ENCODE measurements at places on chromosomes 1 and 21. TPM values are rescaled to one million over a fixed set of nuclear protein-coding genes. Genes with fewer than 3 reads are reported as not detected.

DNA sequence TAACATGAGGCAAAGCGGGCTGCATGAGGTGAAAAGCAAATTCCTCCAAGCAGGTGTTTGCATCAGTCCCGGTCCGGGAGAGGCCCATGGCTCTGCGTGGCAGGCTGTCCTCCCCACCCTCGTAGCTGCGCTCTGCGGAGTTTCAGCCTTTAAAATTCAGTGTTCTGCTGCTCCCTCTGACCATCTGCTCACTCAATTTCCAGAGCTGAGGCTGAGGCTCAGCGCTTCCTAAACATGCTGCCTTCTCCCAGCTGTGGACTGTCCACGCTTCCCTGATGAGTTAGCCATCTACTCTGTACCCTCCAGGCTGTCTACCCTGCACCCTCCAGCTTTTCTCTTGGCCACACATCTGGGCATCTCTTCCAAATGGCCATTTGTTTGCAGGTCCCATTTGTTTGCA lies 87.7 kb downstream of the KCNJ6 start:
- no peak overlapping the region for H3K4me3 ChIP-seq
- DNase-seq = no peak
- peaks cover 12% of the 10 kb centered on the region for H3K27me3 ChIP-seq
- H3K36me3 ChIP-seq = peaks cover under 1% of the 10 kb centered on the region
- no peak overlapping the region for H3K27ac ChIP-seq
- no peaks in the 10 kb centered on the region for H3K4me1 ChIP-seq

GRCh38 chr1:180935326-180936109 lies 22.8 kb downstream of the KIAA1614 start:
- no peaks in the 10 kb centered on the region for H3K27me3 ChIP-seq
- DNase-seq = no peak
- H3K27ac ChIP-seq = no peak overlapping the region
- H3K4me1 ChIP-seq = peaks cover 5% of the 10 kb centered on the region

DNA sequence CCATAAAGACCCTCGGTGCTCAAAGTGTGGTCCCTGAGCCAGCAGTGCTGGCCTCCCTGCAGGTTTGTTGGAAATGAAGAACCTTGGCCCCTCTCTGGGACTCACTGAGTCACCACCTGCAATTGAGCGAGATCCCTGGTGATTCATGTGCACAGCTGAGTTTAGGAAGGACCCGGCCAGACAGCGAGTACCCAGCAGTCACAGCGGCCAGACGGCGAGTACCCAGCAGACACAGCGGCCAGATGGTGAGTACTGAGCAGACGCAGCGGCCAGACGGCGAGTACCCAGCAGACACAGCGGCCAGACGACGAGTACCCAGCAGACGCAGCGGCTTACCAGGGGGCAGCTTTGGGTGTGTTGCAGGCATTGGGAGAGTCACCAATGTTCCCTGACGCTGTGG lies 123.8 kb downstream of the PRDM16 start:
- H3K27me3 ChIP-seq = no peaks in the 10 kb centered on the region
- no peaks in the 10 kb centered on the region for H3K36me3 ChIP-seq
- no peak overlapping the region for H3K27ac ChIP-seq
- no peak overlapping the region for H3K4me3 ChIP-seq
- no peak for DNase-seq

The IRF6 gene
- total RNA-seq = 2.3 TPM

DNA sequence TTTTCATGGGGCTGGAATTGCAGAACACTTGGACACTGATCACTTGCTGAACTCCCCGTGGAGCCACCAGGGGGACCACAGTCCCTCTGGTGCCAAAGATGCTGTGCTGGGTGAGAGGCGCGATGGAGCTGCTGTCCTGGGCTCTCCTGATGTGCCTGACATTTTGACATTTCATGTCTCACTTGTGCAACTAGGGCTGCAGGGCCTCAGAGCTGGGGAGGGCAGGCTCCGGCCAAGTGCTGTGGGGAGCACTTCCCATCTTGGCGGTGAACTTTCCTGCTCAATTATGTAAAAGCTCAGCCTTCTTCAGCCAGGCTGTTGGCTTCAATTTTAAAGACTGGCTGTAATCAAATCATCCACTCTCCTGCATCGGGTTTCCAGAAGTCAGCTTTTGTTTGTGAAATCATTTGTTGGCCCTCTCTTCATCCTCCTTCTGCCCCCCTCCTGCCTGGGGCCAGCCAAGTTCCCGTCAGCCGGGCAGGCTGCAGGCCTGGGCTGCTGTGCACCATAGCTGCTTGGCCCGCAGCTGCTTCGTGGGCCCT lies 36.8 kb downstream of the KCNAB2 start:
- H3K27me3 ChIP-seq = no peaks in the 10 kb centered on the region
- peaks cover 5% of the 10 kb centered on the region for H3K36me3 ChIP-seq
- no peak overlapping the region for H3K27ac ChIP-seq
- no peak overlapping the region for H3K4me3 ChIP-seq
- no peaks in the 10 kb centered on the region for H3K4me1 ChIP-seq

The BGLAP gene
- 7.4 TPM for total RNA-seq

The ZNF683 gene
- total RNA-seq = 0.25 TPM

DNA sequence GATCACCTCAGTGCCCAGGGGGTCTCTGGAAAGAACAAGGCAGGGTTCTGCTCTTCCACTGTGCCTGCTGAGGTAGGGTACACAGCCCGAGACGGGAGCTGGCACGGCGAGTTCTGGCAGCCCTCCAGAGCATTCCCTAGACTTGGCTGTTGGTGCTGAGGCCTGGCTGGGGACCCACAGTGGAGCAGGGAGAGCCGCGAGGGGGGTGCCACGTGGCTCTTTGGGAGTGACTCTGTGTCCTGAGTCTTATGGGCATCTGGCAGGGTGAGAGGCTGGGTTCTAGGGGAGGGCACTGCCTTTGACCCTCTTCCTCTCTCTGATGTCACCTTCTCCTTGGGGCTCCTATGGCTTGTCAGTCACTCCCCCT lies 336.4 kb downstream of the CAMTA1 start:
- H3K27me3 ChIP-seq = peaks cover 4% of the 10 kb centered on the region
- no peak overlapping the region for H3K27ac ChIP-seq
- no peak for DNase-seq
- no peaks in the 10 kb centered on the region for H3K4me1 ChIP-seq
- no peaks in the 10 kb centered on the region for H3K36me3 ChIP-seq

GRCh38 chr1:91836331-91837040 lies 49.5 kb downstream of the TGFBR3 start:
- DNase-seq = no peak
- H3K4me3 ChIP-seq = no peak overlapping the region
- H3K27ac ChIP-seq = no peak overlapping the region
- H3K4me1 ChIP-seq = peaks cover under 1% of the 10 kb centered on the region
- H3K36me3 ChIP-seq = no peaks in the 10 kb centered on the region
- no peaks in the 10 kb centered on the region for H3K27me3 ChIP-seq

The OR2W3 gene
- total RNA-seq = not detected

DNA sequence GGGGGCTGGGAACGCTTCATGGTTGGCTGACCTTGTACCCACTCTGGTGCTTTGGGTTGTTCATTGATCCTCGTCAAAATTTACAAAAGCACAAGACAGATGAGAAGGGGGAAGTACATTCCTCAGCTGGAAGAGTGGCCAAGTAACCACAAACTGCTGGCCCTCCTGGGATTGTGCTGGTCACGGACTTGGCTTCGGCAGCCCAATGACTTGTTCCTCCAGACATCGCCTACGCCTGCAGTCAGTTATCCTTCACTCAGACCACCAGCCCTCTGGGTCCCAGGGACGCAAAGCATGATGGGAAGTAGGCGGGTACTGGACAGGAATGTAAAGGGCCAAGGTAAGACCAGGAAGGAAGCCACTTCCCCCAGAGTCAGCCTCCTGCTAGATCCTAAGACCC lies 53.1 kb downstream of the LMX1A start:
- H3K4me1 ChIP-seq = no peaks in the 10 kb centered on the region
- H3K36me3 ChIP-seq = no peaks in the 10 kb centered on the region
- H3K4me3 ChIP-seq = no peak overlapping the region

The AADACL4 gene
- total RNA-seq = not detected

The WNT4 gene
- not detected for total RNA-seq

GRCh38 chr1:169753549-169753948 lies 19.7 kb upstream of the SELE start:
- no peaks in the 10 kb centered on the region for H3K36me3 ChIP-seq
- no peak overlapping the region for H3K27ac ChIP-seq
- H3K4me1 ChIP-seq = no peaks in the 10 kb centered on the region
- H3K27me3 ChIP-seq = no peaks in the 10 kb centered on the region

GRCh38 chr1:111955755-111956154 lies 33.7 kb downstream of the KCND3 start:
- H3K27ac ChIP-seq = no peak overlapping the region
- no peaks in the 10 kb centered on the region for H3K4me1 ChIP-seq
- H3K4me3 ChIP-seq = no peak overlapping the region
- peaks cover 32% of the 10 kb centered on the region for H3K27me3 ChIP-seq

GRCh38 chr1:229536982-229537381 lies 21.5 kb downstream of the ABCB10 start:
- H3K27ac ChIP-seq = peak overlapping the region; percentile 81
- DNase-seq = no peak
- H3K4me1 ChIP-seq = peaks cover 4% of the 10 kb centered on the region
- H3K27me3 ChIP-seq = no peaks in the 10 kb centered on the region
